ENCODE measurements at places on chromosomes 7 and 10.
A peak's percentile ranks its signal among the peaks of the same experiment; 100 is the strongest.

- no peak overlapping the region for H3K27ac ChIP-seq
- no peak for DNase-seq
- no peaks in the 10 kb centered on the region for H3K36me3 ChIP-seq
- no peaks in the 10 kb centered on the region for H3K4me1 ChIP-seq
Observed at GRCh38 chr7:118452128-118452527, 227.6 kb downstream of the ANKRD7 start.

DNA sequence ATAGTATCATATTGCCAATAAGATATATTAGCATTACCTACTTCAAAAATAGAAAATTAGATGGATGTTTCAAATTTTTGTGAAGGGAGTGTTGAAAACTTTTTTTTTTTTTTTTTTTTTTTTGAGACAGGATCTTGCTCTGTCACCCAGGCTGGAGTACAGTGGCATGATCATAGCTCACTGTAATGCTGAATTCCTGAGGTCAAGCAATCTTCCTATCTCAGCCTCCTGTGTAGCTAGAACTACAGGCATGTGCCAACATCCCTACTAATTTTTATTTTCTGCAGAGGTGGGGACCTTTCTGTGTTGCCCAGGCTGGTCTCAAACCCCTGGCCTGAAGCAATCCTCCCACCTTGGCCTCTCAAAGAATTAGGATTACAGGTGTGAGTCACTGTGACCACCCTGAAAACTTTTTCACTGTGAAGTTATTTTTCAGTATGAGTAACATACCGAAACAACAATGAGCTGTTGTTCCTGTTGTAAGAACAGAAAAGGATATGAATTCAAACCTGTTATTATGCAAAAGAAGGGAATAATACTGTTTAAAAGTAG is 266.9 kb downstream of the NEBL start:
- H3K4me1 ChIP-seq: no peaks in the 10 kb centered on the region
- no peak for DNase-seq
- no peaks in the 10 kb centered on the region for H3K36me3 ChIP-seq
- H3K27me3 ChIP-seq: no peaks in the 10 kb centered on the region
- H3K4me3 ChIP-seq: no peak overlapping the region

DNA sequence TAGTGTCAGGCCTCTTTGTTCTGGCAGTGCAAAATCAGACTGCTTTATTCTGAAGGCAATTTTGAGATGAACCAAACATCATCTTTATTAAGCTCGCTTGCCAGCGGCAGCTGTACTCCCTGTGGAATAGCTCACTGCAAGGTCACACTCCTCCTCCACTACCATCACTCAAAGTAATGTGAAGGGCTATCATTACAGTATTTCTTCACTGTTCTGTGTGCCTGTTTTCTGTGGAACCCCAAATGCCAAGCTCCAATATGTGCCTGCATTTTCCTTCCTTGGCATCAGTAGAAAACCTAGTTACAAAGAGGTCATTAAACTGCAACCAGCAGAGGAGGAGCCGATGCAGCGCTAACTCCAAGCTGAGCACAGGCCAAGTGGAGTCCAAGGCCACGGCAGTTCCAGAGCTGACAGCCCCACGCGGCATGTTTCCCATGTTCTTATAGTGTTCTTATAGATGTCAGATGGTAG is 21.4 kb downstream of the BCCIP start:
- peaks cover 61% of the 10 kb centered on the region for H3K36me3 ChIP-seq
- H3K4me3 ChIP-seq: no peak overlapping the region
- no peak for DNase-seq
- H3K4me1 ChIP-seq: no peaks in the 10 kb centered on the region

GRCh38 chr10:48958598-48959190 is 19.1 kb upstream of the LRRC18 start:
- no peaks in the 10 kb centered on the region for H3K36me3 ChIP-seq
- no peak overlapping the region for H3K4me3 ChIP-seq
- H3K27ac ChIP-seq: no peak overlapping the region
- no peak for DNase-seq

DNA sequence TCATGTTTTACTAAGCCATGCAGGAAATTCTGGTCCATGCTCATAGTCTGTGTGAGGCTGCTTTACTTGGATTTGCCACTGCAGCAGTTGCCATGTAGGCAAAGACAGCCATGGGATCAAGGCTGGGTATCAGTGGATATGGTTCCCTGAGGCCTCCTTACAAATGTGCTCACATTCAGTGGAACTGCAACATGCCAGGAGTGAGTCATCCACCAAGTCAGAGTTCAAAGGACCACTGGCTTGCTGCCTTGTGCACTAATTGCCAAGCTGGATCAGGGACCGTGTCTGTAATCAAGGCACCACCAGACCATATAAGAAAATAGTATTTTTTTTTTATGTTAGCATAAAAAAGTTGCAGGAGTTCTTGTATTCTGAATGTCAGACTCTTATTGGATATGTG is 101.0 kb downstream of the CDCA7L start:
- H3K36me3 ChIP-seq: no peaks in the 10 kb centered on the region
- no peak overlapping the region for H3K27ac ChIP-seq
- H3K4me1 ChIP-seq: no peaks in the 10 kb centered on the region
- H3K4me3 ChIP-seq: no peak overlapping the region

GRCh38 chr7:48096273-48096672 is 7.2 kb downstream of the UPP1 start:
- peaks cover 37% of the 10 kb centered on the region for H3K4me1 ChIP-seq
- no peak for DNase-seq
- H3K27me3 ChIP-seq: no peaks in the 10 kb centered on the region
- H3K27ac ChIP-seq: peak overlapping the region; percentile 55
- H3K4me3 ChIP-seq: no peak overlapping the region
- peaks cover 84% of the 10 kb centered on the region for H3K36me3 ChIP-seq

GRCh38 chr7:121446526-121446925 is 50.4 kb upstream of the FAM3C start:
- no peaks in the 10 kb centered on the region for H3K27me3 ChIP-seq
- peaks cover 12% of the 10 kb centered on the region for H3K4me1 ChIP-seq
- DNase-seq: no peak
- H3K36me3 ChIP-seq: no peaks in the 10 kb centered on the region
- no peak overlapping the region for H3K27ac ChIP-seq

DNA sequence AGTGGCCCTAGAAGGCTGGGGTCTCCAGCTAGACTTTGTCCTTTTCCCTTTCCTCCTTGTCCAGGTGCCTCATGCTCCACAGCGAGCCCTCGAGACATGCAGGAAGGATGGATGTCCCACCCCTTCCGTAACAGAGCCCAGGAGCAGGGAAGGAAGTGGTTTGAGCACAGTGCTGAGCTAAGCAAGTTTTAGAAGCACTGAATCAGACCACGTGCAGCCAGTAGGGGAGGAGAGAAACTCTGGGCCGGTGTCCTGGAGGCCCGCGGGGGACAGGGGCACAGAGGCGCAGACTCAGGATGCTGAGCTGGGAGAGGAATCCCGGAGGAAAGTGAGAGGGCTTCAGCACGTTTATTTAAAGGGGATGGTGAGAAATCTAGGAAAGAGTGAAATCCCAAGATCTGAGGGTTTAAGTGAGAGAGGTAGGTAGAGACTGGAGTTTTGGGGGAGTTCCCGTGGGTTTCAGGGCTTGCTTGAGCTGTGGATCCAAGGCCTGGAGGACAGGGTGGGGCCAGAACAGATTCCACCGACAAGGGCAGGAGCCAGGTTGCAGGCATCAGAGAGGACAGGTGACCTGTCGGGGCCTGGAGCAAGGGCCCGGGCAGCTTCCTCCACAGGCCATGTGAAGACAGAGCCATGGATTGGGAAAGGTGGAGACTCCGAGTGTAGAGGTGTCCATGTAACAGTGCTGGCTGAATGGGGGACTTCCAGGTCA is 4.4 kb upstream of the IRF5 start:
- no peak overlapping the region for H3K4me3 ChIP-seq
- no peaks in the 10 kb centered on the region for H3K36me3 ChIP-seq
- H3K27me3 ChIP-seq: peaks cover 6% of the 10 kb centered on the region
- H3K4me1 ChIP-seq: peaks cover 3% of the 10 kb centered on the region
- H3K27ac ChIP-seq: peak overlapping the region; percentile 31
- DNase-seq: peak; percentile 66

- no peaks in the 10 kb centered on the region for H3K4me1 ChIP-seq
- H3K27me3 ChIP-seq: no peaks in the 10 kb centered on the region
- no peak overlapping the region for H3K27ac ChIP-seq
- no peak overlapping the region for H3K4me3 ChIP-seq
- H3K36me3 ChIP-seq: peaks cover 42% of the 10 kb centered on the region
- DNase-seq: no peak
Observed at GRCh38 chr10:86481761-86482160, 39.8 kb downstream of the WAPL start.

DNA sequence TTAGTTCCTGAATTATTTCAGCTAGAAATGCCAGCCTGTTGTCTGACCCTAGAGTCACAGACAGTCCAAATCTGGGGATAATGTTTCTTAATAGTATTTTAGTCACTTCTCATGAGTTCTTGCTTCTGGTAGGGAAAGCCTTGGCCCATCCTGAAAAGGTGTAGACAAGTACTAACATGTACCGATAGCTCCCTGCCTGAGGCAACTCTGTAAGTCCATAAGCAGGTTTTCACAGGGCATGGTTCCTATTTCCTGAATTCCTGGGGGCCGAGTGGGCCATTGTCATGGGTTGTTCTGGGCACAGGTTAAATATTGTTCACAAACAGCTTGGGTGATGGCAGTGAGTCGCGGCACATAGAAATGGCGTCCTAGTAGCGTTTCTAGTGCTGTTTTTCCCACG is 3.1 kb upstream of the ZNF117 start:
- no peaks in the 10 kb centered on the region for H3K27me3 ChIP-seq
- H3K27ac ChIP-seq: no peak overlapping the region
- H3K4me3 ChIP-seq: no peak overlapping the region

GRCh38 chr7:83547526-83547925 is 101.4 kb downstream of the SEMA3E start:
- H3K4me3 ChIP-seq: no peak overlapping the region
- H3K4me1 ChIP-seq: no peaks in the 10 kb centered on the region
- no peak for DNase-seq
- H3K27me3 ChIP-seq: no peaks in the 10 kb centered on the region
- H3K27ac ChIP-seq: no peak overlapping the region
- no peaks in the 10 kb centered on the region for H3K36me3 ChIP-seq

- no peak for DNase-seq
- peak overlapping the region; percentile 29 for H3K4me3 ChIP-seq
- H3K36me3 ChIP-seq: no peaks in the 10 kb centered on the region
- no peaks in the 10 kb centered on the region for H3K27me3 ChIP-seq
- H3K4me1 ChIP-seq: peaks cover 48% of the 10 kb centered on the region
Observed at GRCh38 chr7:37352974-37353948, 95.4 kb downstream of the ELMO1 start.

DNA sequence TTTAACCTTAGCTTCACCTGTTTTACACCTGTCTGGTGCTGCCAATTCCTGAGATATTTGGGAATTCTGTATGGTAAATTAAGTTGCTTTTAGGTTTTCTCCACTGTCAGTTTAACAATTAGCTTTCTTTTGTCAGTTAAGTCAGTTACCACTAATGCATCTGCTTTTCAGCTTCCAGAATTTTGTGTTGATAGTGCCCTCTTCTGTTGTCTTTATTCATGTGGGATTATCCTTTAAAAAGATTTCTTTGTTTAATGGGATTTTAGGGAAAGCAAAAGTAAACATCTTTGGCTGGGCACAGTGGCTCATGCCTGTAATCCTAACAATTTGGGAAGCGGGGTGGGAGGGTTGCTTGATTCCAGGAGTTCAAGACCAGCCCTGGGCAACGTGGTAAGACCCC is 8.1 kb downstream of the TFAM start:
- DNase-seq: no peak
- H3K4me3 ChIP-seq: no peak overlapping the region
- H3K4me1 ChIP-seq: no peaks in the 10 kb centered on the region
- H3K27ac ChIP-seq: no peak overlapping the region
- H3K27me3 ChIP-seq: no peaks in the 10 kb centered on the region

DNA sequence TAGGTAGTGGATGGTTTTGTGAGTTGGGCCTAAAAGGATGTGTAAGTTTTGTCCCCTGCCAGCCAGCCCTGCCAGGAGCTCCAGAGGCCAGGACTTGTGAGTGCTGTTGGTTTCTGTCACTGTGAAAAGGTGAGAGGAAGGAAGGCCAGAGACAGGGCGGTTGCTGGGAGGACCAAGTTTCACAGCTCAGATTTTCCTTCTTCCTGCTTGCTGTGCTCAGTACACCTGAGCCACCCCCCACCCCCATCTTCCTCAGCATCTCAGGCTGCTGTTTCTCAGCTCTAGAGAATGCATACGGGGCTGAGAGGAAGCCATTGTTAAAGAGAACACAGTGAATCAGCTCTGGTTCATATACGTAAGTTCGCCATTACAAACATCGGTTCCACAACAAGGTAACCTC is 139.9 kb downstream of the BUB3 start:
- H3K27ac ChIP-seq: no peak overlapping the region
- H3K4me3 ChIP-seq: no peak overlapping the region
- no peaks in the 10 kb centered on the region for H3K36me3 ChIP-seq

GRCh38 chr10:8060010-8060703 is 5.7 kb downstream of the GATA3 start:
- H3K4me3 ChIP-seq: peak overlapping the region; percentile 8
- DNase-seq: no peak
- peaks cover 16% of the 10 kb centered on the region for H3K4me1 ChIP-seq
- no peak overlapping the region for H3K27ac ChIP-seq
- peaks cover 59% of the 10 kb centered on the region for H3K27me3 ChIP-seq

GRCh38 chr10:23362069-23362830 is 17.7 kb upstream of the C10orf67 start:
- H3K27ac ChIP-seq: no peak overlapping the region
- no peaks in the 10 kb centered on the region for H3K4me1 ChIP-seq
- DNase-seq: no peak
- H3K4me3 ChIP-seq: no peak overlapping the region
- H3K36me3 ChIP-seq: no peaks in the 10 kb centered on the region

DNA sequence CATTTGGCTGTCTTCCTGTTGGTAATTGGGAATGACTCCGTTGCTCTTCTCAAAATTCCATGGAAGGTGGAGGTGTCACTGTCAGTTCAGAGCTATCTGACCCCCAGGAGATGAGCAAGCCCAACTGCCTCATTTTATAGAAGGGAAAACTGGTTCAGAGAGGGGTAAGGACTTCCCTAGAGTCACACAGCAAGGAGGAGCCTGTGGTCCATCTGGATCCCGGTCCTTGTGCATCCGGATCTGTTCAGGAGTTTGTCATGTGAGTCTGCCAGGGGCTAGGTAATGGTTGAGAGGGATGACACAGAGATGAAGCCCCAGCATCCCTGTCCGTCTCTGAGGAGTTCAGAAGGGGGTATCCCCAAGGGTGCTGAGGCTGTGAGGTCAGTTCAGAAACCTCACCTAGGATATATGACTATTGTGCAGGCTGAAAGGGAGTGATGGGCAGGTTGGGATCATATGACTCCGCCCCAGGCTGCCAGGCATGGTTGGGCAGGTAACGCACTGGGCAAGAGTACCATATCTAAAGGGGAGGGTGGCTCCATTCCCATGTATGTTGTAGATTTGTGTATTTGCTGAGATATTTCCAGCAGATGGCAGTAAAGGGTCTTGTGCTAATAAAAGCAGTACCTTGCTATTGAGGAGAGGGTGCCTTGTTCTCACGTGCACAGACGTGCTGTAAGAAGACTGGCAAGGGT is 16.0 kb upstream of the SLC29A3 start:
- no peaks in the 10 kb centered on the region for H3K27me3 ChIP-seq
- peaks cover 4% of the 10 kb centered on the region for H3K36me3 ChIP-seq
- H3K4me1 ChIP-seq: no peaks in the 10 kb centered on the region
- no peak for DNase-seq
- H3K27ac ChIP-seq: no peak overlapping the region
- H3K4me3 ChIP-seq: no peak overlapping the region

All from upper lobe of right lung (tissue), 1 donor.